ENCODE measurements at places on chromosomes 13 and 19.

- peak; percentile 80 for DNase-seq
Observed at GRCh38 chr19:43532962-43533545, at the start of gene ZNF575. TSS of gene ZNF575 (plus strand) at chr19:43533188. CDS start at chr19:43534423, 1,235 bp downstream.

GRCh38 chr13:99916366-99917103 is 55.0 kb downstream of the ZIC5 start:
- DNase-seq: no peak

DNA sequence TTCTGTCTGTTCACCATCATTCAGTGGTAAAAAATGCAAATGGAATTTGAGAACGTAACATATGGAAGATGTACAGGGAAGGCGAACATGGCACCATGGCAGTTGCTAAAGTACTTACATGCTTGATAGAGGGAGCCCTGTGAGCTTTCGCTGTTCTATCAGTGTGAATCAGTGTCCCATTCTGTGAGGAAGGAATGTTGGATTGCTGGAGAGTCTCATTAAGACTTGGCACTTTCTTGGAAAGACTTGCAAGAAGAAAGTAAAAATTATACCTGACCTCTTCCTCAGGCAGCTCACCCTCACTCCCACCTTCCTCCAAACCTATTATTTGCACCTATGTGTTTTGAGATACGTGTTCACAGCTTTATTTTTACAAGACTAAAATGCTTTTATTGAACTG is 43.5 kb downstream of the FREM2 start:
- no peak for DNase-seq

- no peak for DNase-seq
Observed at GRCh38 chr13:113989585-113990300, 15.9 kb upstream of the C13orf46 start.

GRCh38 chr13:111508902-111509509 is 188.6 kb downstream of the TEX29 start:
- DNase-seq: no peak

DNA sequence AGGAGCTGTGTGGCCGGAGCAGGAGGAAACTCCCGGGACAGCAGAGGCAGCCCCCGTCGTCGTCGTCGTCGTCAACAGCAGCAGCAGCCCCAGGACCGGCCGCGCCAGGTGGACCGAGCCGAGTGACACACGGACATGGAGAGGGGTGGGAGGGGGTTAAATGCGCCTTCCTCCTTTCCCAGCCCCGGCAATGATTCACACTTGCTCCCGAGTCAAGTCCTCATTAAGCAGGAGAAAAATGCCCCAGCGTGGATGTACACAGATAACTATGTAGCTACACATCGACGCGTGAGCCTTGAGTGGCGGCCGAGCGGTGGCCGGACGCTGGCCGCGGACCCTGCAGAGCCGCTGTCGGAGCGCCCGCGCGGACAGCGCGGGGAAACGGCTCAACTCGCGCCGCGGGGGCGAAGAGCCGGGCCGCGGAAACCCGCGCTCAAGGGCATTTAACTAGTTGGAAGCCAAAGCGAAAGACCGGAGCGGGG is 645 bp downstream of the UBL3 start:
- peak; percentile 24 for DNase-seq

DNA sequence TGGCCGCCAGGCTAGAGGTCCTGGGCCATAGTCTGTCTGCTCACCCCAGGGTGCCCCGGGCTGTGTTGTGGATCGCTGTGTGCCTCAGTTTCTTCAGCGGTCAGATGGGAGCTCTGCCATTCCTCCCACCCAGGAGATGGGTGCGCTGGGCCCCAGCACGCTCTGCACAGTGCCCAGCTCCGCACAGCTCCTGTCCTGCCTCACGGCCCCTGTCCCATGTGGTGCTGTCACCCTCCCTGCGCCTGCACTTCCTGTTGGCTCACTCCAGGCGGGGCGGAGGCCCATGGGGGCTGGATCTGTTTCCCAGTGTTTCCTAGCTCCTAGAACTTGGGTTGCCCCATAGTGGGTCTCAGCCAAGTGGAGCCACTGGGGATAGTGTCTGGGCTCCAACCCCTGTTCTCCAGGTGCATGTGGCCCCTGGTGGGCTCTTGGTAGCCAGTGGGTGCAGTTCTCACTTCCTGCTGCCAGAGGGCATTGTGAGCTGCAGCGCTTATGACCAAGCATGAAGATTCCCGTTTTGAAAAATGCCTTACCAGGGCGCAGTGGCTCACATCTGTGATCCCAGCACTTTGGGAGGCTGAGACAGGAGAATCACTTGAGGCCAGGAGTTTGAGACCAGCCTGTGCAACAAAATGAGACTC is 69.8 kb downstream of the KDM4B start:
- DNase-seq: no peak

GRCh38 chr19:42066075-42066754 is 3.8 kb downstream of the GRIK5 start:
- DNase-seq: no peak

DNA sequence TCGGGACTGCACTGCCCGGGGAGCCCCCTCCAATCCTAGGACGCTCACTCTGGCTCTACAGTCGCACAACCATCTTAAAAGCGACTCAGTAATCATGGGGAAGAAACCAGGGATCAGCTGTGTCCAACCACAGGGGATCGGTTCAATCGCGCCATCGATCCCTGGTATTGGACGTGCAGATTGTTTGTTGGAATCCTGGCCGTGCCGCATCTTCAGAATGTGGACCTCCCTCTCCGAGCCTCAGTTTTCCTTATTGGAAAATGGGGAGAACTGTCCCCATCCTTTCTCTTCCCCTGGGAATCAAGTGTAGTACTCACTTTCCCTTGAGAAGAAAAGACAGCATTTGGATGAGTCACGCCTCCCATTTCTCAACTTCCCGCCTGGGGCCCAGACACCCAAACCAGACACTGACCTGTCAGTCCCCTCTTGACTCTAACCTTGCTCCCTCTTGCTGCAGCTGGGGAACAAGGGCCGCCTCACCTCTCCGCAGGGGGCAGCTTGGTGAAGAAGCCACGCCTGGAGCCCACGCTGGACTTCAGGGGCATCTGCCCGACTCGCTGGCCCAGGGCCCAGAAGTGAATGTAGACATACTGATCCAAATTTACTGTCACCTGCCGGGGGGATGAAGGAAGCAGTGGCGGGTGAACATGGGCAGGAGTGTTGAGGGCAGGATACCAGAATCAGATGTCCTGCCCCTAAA is 17.6 kb downstream of the EMP3 start:
- no peak for DNase-seq

DNA sequence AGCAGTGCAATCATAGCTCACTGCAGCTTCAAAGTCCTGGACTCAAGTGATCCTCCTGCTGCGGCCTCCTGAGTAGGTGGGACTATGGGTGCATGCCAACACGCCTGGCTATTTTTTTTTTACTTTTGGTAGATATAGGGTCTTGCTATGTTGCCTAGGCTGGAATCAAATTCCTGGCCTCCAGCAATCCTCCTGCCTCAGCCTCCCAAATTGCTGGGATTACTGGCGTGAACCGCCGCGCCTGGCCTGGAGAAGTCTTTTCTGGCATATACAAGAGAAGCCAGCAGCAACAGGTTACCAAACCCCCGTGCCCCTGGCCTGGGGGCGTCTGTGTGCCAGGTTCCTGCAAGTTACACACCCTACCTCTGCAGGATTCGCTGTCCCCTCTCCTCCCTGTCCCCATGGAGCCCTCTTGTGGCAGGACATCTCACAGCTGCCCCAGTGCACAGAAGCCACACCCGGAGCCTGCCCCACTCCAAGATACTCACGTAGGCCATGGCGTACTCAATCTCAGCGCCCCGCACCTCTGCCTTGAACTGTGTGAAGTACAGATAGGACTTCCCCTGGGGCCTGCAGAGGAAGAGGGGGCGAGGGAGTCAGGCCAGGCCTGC is 9.9 kb downstream of the MYDGF start:
- no peak for DNase-seq

GRCh38 chr19:13717194-13717643 is 47.1 kb upstream of the MRI1 start:
- no peak for DNase-seq

- DNase-seq: no peak
Observed at GRCh38 chr13:31267126-31267784, 67.5 kb downstream of the B3GLCT start.

All from T-helper 1 cell (primary cell).